ENCODE measurements at places on chromosomes 2 and 18. TPM values are rescaled to one million over a fixed set of nuclear protein-coding genes. Genes with fewer than 3 reads are reported as not detected.

The CD8B2 gene
- total RNA-seq: 0.13 TPM

The PRKD3 gene
- 47.3 TPM for total RNA-seq

The SLC19A3 gene
- total RNA-seq: 0.42 TPM

The COBLL1 gene
- total RNA-seq: 63.1 TPM

The MDH1B gene
- total RNA-seq: 0.42 TPM

The SMYD5 gene
- 19.6 TPM for total RNA-seq
